ENCODE measurements at places on chromosomes 6 and 20. TPM values are rescaled to one million over a fixed set of nuclear protein-coding genes. Genes with fewer than 3 reads are reported as not detected.

The EPPIN gene
- polyA plus RNA-seq: not detected

The CALHM5 gene
- polyA plus RNA-seq: 3.3 TPM

The WFDC5 gene
- polyA plus RNA-seq: not detected

The PTCHD4 gene
- 0.53 TPM for polyA plus RNA-seq

DNA sequence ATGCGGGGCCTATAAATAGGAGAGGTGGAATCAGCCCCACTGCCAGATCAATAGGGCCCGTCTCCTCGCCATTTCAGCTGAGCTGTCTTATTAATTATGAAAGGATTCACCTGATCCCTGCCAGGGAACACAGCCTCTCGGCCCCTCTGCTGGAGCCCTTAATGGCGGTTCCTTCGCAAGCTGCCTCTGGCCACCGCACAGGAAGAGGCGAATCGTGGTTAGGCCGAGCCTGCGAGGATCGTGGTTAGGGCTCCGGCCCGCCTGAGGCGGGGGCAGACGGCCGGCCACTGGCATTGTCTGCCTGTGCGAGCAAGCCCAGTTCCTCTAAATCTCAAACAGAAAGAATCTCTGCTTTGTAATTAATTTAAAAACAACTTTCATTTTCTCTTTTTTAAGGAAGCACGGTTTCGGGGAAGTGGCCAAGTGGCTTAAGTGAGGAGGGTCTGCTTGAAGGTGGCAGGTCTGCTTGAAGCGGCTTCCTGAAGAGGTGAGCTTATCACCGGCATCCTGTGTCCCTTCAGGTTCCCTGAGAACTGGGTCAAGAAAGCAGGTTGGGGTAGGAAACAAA, 9.2 kb downstream of the NRN1 start:
- no peak for DNase-seq

- no peak for DNase-seq
Observed at GRCh38 chr6:72721346-72721745, 99.5 kb downstream of the KCNQ5 start.

DNA sequence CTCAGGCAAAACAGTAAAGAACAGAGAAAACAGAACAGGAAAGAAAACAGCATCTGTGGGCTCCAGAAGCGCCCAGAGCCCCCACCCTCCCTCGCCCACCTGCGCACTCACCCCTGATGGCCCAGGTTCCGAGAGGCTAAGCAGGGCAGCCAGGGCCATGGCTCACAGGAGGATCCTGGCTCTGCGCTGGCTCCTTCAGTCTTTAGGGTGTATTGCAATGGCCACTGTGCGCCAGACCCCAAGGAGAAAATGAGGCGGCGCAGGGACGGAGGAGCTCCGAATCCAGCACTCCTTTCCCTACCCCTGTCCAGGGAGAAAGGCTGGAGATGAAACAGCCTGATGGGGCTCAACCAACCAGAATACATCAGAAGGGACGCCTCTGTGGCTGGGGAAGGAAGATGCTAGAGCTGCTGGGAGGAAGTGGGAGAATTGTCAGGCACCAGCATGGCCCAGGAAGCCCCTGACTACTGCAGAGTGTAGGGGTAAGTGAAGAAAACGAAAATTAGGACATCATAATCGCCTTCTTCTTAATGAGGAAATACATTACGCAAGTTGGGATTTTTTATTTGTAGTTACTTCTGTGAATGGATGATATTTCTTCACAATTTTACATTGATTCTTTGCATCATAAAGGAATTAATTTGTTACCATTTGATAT, 49.0 kb downstream of the COL11A2 start:
- DNase-seq: no peak

GRCh38 chr6:119985952-119986736, 636.6 kb upstream of the MAN1A1 start:
- no peak for DNase-seq

GRCh38 chr6:72616406-72617015, 5.4 kb upstream of the KCNQ5 start:
- DNase-seq: peak; percentile 60

DNA sequence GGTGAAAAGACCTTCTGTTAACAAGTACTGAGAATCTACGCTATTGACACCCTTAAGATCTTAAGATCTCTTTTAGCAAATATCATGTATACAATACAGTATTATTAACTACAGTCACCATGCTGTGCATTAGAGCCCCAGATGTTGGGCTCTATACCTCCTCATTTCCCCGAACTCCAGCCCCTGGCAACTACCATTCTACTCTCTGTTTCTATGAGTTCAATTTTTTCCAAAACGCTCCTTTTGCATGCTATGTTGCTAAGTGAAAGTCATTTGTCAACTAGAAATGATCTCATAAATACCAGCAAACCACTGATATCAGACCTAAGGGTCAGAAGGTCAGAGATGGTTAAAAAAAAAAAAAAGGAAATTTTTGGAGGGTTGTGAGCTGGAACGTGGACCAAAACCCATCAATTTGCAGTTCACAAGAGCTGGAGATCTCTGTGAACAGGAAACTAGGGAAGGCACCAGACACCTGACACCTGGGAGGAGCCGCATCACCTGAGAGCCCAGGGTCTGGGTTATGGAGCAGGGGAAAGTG, 122.0 kb upstream of the KCNK16 start:
- DNase-seq: no peak

DNA sequence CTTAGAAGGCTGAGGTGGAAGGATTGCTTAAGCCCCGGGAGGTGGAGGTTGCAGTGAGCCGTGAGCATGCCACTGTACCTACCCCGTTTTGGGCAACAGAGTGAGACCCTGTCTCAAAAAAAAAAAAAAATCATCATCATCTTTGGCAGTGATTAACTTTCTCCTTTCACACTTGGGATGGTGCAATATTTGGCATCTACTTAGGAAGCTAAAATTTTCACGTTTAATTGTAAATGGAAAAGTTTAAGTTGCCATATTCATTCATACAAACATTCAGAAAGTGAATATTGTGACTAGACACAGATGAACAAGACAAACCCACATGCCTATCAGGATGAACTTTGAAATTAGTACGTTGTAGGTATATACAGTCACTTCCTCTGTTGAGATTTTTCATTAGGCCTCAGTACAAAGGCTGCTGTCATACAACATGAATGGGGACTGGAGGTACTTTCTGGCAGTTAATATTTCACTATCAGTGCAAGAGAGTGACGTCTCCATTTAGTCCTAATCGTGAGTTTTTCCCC, 10.3 kb downstream of the TOP1 start:
- no peak for DNase-seq

- DNase-seq: no peak
Observed at GRCh38 chr20:37687478-37687805, 6.4 kb upstream of the CTNNBL1 start.

GRCh38 chr6:110053395-110054240, 75.5 kb downstream of the GPR6 start:
- DNase-seq: peak; percentile 68

DNA sequence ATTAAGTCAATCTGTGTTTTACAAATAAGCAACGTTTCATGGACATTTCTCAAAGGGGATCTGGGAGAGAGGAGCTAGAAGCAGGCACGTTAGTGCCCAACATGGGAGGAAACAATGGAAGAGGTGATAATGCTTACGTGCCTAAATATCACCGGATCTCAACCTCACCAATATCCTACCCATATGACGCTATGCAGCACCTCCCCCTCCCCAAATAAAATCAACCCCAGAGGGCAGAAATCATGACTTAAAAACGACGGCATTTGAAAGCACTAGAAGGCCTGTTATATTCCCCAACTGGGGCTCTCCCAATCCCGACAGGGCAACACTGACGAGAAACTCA, 425 bp downstream of the HBS1L start:
- DNase-seq: peak; percentile 8

DNA sequence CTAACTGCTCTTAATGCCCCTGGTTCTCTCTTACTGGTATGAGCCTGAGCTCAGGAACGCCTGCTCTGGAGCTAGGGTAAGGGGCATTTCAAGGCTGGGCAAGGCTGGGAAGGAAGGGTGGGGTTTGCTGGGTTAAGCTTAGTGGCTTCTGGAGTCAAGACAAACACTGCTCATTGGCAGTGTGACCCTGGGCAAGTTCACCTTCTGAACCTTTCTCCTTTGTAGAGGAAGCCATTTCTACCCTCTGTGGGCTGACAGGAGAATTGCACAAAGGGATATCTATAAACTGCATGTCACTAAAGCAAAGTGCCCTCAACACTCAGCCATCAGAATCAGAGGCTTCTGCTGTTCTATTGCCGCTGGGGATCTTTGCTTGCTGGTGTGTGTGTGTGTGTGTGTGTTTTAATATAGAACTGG, 20.3 kb upstream of the LRRN4 start:
- DNase-seq: no peak

GRCh38 chr20:17610566-17611289, 40.9 kb downstream of the DSTN start:
- no peak for DNase-seq

DNA sequence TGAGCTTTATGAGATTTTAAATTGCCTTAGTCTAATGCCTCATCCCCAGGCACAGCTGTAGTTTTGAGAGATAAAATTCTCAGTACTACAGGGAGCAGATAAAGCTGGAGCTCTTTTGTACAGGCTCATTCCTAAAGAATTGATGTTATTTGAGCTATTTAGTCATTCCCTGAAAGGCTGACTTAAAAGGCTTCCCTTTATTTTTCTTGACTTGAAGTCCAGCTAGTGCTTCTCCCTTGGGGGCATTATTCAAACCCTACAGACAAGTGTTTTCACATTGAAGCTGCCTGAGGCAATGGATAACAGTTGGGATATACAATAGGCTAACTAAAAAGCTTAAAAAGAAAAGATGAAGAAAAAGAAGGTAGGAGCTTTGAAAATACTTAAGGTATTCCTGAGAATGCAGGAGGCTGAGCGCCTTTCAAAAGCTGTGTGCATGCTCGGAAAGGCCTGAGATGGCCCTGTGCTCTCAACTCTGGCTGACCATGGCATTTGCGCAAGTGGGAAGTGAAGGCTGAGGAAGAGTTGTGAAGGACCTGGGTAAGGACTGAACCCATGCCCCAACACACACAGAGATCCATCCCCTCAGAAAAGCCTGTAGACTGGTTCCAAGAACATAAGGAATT, 315.1 kb downstream of the SMOC2 start:
- DNase-seq: no peak

DNA sequence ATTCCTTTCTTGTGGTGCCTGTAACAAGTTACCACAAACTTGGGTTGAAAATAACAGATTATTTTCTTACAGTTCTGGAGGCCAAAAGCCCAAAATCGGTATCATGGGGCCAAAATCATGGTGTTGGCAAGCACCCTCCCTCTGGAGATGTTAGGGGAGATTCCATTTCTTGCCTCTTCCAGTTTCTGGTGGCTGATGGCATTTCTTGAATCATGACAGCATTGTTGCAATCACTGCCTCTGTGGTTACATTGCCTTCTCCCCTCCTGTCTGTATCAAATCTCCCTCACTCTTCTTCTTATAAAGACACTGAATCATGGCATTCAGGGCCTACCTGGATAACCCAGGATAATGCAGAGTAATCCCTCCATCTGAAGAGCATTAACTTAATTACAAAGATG, 17.9 kb upstream of the TENT5A start:
- no peak for DNase-seq

DNA sequence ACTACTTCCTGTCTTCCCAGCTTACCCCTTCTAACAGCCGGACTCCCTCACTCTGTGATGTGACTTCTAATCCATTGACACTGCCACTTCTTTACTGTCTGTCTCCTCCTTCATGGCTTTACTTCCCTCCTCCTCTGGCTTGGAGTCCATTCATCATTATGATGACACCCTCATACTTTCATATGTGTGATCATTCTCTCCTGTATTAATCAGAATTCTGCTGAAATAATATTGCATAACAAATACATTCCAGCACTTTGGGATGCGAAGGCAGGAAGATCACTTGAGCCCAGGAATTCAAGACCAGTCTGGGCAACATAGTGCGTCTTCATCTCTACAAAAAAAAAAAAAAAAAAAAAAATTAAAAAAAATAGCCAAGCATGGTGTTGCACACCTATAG, 147.9 kb upstream of the BTBD3 start:
- no peak for DNase-seq

DNA sequence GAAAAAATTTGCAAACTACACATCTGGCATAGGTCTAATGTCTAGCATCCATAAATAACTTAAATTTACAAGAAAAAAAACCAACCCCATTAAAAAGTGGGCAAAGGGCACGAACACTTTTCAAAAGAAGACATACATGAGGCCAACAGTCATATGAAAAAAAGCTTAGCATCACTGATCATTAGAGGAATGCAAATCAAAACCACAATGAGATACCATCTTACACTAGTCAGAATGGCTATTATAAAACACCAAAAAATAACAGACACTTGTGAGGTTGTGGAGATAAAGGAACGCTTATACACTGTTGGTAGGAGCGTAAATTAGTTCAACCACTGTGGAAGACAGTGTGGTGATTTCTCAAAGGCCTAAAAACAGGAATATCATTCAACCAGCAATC, 33.7 kb upstream of the EPB41L2 start:
- DNase-seq: no peak

GRCh38 chr6:169913096-169913638, 161.7 kb downstream of the ERMARD start:
- no peak for DNase-seq

DNA sequence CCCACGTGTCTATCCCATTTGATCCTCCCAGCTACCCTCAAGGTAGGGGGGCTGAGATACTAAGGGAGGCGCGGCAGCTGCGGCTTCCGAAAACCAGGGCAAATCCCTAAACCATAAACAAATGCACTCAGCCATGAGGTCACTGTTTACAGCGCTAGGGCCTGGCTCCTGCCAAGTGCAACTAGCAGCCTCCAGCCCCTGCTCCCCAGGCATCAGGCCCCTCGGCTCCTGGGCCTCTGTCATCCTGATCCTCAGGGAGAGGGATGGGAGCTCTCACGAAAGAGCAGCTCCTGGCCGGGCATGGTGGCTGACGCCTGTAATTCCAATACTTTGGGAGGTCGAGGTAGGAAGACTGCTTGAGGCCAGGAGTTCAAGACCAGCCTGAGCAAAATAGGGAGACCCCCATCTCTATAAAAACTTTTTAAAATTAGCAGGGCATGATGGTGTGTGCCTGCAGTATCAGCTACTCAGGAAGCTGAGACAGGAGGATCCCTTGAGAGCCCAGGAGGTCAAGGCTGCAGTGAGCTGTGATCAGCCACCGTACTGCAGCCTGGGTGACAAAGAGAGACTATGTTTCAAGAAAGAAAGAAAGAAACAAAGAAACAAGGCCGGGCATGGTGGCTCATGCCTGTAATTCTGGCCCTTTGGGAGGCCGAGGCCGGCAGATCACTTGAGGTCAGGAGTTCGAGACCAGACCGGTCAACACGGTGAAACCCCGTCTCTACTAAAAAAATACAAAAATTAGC, 42.5 kb upstream of the TLDC2 start:
- peak; percentile 95 for DNase-seq

GRCh38 chr6:28589957-28590349, 64.3 kb downstream of the GPX5 start:
- DNase-seq: no peak

DNA sequence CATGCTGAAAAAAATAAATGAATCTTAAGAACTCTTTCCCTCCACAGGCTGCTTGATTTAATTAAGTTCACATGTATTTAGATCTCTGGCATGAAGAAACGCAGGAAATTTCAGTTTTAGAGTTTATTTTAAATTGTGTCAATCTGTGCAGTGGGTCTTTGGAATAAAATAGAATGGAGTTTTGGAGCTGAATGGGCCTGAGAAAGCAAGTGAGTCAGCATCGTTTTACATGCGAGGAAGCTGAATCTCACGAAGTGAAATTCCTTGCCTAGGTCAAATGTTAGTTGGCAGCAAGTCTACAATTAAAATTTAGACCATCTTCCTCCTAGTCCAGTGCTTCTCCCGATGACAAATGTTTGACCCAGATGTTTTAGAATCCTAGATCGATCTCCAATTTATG, 22.4 kb downstream of the MAP7 start:
- DNase-seq: no peak

- DNase-seq: peak; percentile 84
Observed at GRCh38 chr6:4647414-4648365, 128.5 kb upstream of the CDYL start.

Data from IMR-90 (cell line).